ENCODE measurements at places on chromosomes 5 and 9. TPM values are rescaled to one million over a fixed set of nuclear protein-coding genes. Genes with fewer than 3 reads are reported as not detected.

DNA sequence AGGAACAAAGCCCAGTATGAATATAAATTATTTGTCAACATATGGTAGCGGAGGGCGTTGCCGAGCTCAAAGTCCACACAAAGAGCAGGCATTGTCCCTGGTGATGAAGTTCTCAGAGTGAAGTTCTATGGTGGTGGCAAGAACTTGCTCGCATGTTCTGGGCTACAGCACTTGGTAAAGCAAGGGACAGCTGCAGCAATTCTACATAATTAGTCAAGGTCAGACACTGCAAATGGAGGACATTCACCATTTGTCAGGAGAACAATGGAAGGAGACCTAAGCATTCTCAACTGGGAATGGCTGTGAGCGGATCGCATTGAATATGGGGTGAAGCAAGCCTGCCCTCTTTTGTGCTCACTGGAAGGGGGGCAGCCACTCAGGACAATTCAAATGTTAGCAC is 503.8 kb upstream of the ADAMTS16 start:
- DNase-seq, result no peak

DAPK1 gene
- total RNA-seq, result 19.7 TPM

- no peak for DNase-seq
Observed at GRCh38 chr5:134540747-134541733, 15.6 kb downstream of the JADE2 start.

GRCh38 chr9:95505717-95506427 is 10.9 kb downstream of the PTCH1 start:
- peak; percentile 35 for DNase-seq

GRCh38 chr9:114947058-114947457 is 16.7 kb upstream of the TNFSF8 start:
- DNase-seq, result no peak

- DNase-seq, result no peak
Observed at GRCh38 chr9:89595646-89596045, 9.2 kb upstream of the GADD45G start.

INSL6 gene
- total RNA-seq, result not detected

DNA sequence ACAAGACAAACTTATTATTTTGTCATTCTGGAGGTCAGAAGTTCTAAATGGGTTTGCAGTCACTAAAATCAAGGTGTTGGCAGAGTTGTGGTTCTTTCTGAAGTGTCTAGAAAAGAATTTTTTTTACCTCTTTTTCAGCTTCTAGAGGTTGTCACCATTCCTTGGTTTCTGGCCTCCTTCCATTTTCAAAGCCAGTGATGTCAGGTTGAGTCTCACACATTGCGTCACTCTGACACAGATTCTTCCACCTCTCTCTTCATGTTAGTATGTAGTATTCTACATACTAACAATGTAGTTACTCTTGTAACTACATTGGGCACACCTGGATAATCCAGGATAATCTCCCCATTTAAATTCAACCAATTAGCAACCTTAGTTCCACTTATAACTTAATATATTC is 290.3 kb downstream of the RFX3 start:
- DNase-seq, result no peak

DNA sequence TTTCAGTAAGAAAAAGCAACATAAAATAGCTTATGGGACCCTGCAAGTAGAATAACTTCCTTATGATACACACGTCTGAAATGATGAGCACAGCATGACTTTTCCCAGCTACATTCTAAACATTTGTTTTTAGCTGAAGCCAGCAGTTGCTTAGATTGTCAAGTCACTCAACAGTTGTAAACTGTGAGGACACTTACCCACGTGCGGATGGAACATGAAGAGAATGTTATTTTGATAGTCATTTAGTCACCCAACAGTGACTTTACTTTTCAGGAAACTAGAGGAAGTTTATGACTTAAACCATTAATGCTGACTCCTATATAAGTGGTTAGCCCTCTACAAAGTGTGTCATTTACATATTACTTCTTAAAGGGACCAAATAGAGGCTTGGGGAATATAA is 3.0 kb downstream of the HACD4 start:
- peak; percentile 33 for DNase-seq

- peak; percentile 5 for DNase-seq
Observed at GRCh38 chr5:80346055-80346454, 26.3 kb downstream of the SPZ1 start.

GRCh38 chr5:128193665-128194390 is 110.3 kb downstream of the SLC12A2 start:
- no peak for DNase-seq

FYB1 gene
- total RNA-seq, result not detected

GRCh38 chr9:116900543-116900942 is 213.4 kb downstream of the TRIM32 start:
- DNase-seq, result no peak

GRCh38 chr5:179912386-179912785 is 4.7 kb upstream of the TBC1D9B start:
- no peak for DNase-seq

LRRC19 gene
- not detected for total RNA-seq

GRCh38 chr5:148708854-148709253 is 54.5 kb upstream of the HTR4 start:
- peak; percentile 22 for DNase-seq

GRCh38 chr9:91500509-91501014 is 76.9 kb upstream of the NFIL3 start:
- DNase-seq, result peak; percentile 69

- DNase-seq, result peak; percentile 57
Observed at GRCh38 chr9:111287127-111287526, 42.9 kb downstream of the OR2K2 start.

DNA sequence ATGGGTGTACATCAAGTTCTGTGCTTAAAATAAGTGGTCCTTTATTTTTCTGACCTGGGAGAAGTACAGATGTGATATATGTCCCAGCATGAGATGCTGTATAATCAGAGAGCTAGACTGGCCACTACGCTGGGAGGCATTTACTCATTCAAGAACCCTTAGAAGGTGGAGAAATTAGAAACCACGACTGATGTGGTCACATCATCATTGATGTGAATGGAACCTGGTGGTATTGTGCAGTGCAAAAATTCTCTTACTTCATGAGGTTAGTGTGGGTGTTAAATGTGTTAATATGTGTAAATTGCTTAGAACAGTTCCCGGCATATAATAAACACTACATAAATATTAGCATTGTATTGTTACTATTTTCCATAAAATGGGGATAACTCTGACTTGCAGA is 69.5 kb upstream of the CKMT2 start:
- DNase-seq, result no peak

- no peak for DNase-seq
Observed at GRCh38 chr5:164671640-164672039, 1166.2 kb downstream of the MAT2B start.

DNA sequence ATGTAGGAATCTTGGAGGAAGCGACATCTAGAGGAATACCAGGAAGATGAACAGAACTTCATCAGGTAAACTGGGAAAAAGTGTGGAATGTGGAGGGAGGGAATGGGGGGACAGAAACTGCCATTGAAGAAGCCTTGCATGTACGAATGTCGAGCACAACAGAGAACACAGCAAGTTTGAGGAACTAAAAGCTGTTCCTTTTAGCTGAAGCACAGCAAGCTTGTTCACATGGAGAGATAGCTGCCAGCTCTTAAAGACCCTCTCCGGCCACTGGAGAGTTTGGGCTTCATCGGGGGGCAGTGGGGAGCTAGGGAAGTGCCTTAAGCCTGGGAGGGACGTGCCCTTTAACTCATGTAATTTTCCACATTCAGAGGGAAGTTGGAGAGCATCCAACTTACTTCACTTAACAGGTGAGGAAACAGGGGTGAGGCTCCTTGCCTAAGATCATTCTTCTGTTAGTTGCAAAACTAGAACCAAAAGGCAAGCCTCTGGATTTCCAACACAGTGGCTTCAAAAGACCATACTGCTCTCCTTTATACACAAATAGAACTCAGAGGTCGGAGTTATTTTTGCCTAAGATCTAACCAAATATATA is 2.3 kb upstream of the CYFIP2 start:
- DNase-seq, result no peak

DNA sequence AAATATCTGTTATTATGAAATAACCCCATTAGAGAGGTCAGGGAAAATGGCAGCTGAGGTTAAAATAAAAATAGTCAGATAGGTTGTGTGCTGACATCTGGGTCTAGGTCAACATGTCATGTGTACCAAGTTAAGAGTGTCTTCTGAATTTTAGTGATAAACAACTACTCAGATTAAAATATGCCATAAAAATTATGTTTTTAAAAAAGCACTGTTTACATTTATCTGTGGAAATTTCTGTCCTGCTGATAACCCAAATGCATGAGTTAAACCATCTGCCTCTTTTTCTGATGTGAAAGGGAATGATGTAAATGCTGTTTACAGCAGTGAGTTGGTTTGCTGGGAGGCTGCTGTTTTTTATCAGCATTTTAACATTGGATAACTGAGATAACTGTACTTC is 361.2 kb upstream of the TARS1 start:
- no peak for DNase-seq

DNA sequence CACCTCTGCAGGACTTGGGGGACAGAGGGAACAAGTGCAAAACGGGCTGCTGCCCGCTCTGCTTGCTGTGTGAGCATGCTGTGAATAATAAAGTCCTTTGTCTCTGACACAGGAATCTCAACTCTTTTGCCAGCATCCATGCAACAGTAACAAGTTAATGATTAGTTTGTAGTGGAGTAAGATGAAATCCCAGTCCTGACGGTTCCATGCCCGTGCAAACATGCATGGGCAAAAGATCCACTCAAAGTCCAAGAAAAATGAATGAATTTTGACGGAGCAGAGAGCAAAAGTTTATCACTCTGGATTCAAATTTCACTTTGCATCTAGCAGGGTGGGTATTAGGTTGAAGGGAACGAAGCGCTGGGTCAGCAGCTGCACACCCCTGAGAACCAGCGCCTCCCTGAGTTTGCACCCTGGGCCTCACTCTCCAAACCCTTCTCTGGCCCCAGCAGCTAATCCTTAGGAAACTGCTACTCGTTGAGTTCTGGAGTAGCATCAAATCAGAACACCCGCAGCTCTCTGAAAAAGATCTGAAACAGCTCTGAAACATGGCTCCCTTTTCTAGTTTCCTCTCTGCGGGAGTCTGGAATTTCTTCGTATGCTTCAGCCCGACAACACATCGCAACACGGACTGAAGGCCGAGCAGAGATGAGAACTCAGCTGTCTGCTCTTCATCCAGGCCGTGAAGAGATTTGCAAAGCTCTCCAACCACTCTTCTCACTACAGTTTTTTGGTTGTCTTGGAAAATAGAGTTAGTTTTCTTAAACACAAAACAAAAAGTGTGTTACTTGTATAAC is 45.6 kb upstream of the RUFY1 start:
- no peak for DNase-seq

GRCh38 chr5:152151113-152151512 is 226.5 kb upstream of the GLRA1 start:
- no peak for DNase-seq

DNA sequence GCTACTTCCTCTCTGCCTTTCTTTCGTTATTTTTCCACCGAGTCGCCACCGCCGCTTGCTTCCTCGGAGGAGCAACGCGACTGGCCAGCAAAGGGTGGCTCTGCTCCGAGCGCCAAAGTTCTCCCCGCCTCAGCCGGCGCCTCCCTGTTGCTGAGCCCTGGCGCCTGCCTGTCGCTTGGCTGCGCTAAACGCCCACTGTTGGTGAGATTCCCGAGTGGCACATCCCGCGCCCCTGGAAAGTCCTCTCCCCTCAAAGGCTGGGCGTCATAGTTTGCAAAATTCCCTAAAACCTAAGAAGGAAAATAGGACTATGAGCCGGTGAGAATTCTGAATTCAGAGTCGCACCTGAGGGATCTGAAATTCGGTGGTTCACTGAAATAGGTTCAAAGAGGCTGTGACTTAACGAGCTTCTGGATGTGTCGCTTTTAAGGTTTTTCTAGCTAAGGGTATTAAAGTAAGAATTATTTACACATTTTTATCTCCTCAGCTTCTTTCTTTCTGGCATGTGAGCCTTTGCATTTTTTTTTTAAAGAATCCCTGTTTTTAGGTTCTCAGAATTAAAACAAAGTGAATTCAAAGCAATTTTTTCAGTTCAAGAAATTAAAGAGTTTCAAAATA is at the start of gene GRIN3A:
Gene GRIN3A (minus strand): TSS at position 82 of the 618 bp plus-strand sequence. CDS start 668 bp downstream, outside the sequence.
- DNase-seq, result no peak

GRCh38 chr9:132163876-132164603 is 2.2 kb downstream of the NTNG2 start:
- DNase-seq, result no peak

DNA sequence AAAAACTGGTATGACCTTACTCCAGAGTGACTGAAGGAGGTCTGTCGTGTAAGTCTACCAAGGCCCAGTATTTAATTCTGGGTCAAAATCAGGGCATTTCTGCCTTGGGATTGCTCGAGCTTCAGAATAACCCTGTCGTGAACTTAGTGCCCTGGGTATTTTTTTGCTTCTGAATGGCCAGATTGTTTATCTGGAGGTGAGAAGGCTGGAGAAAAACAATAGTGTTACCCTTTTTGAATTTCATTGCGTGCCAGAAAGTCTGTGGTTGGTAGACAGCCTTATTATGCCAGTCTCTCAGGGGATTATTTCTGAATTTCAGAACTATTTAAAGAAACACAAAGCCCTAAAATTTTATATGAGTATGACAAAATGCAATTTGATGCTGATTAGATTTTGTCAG is 323.4 kb downstream of the CSNK1G3 start:
- DNase-seq, result peak; percentile 84

Measured in LHCN-M2 (cell line).